ENCODE measurements at places on chromosomes 5 and 9.
A peak's percentile ranks its signal among the peaks of the same experiment; 100 is the strongest.

DNA sequence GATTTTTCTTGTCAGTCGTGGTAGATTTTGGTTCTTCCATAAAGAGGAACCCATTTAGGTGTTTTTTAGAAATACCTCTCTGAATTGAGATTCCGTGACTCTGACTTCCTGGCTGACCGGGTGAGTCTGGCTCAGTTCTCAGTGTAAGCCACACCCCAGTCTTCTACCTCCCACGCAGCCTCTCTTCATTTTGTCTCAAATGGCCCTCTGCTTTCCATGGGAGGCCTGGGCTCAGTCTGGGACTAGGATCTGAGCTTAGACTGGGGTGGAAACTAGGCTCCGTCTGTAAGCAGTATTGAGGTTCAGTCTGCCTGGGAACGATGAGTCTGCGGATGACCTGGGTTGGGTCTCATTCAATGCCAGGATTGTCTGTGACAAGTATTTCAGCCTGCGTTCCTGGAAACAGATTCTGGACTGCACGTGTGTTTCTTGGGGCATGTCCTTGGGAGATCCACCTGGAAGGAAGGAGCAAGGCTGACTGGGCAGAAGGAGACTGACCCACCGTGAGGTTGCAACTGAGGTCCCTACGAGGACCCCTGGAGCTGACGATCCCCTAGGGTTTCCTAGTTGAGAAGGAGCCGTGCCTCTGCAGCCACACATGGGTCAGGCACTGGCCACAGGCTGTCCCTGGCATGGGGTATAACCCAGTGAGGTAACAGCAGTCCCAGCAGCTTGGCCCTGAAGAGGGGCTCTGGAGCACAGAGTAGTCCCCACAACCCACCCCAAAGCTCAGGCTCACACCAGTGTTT is 12.4 kb upstream of the CRB2 start:
- DNase-seq = no peak

DNA sequence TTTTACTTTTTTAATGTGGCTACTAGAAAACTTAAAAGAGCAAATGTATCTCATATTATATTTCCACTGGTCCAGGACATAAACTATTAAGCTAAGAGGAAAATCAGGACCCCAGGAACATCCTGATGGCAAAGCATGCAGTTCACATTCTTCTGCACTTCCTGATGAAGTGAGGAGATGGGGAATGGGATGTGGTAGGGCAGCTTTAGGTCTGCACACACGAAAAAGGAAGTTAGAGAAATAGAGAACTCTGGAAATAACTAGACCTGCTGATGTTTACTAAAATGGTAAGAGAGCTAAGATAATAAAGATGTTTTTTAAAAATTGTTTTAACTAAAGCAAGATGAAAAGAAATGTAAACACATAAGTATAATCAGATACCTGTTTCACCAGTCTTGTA is 39.7 kb upstream of the NIPBL start:
- DNase-seq = no peak

DNA sequence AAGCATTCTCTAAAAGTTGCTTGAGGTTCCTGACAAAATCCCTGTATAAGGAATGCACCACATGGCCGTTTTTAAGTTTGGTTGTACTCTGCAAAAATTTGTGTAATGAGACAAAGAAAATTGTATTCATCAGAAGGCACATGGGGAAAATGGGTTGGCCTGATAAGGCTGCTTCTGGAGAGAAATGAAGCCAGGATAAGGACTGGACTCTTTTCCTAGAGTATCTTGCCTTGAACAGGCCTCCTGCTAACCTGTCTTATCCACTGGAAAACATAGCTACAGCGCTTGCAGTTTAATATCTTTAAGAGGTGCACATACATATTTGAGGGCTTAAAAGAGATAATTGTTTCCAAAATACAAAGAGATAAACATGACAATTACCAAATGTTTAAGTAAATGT is 41.4 kb upstream of the IFNK start:
- DNase-seq = no peak

GRCh38 chr5:74892921-74893320 is 26.7 kb upstream of the FAM169A start:
- DNase-seq = no peak

- no peak for DNase-seq
Measured at GRCh38 chr9:92632641-92633040, 37.3 kb downstream of the IPPK start.

- no peak for DNase-seq
Measured at GRCh38 chr5:2141254-2142000, 258.7 kb upstream of the IRX4 start.

DNA sequence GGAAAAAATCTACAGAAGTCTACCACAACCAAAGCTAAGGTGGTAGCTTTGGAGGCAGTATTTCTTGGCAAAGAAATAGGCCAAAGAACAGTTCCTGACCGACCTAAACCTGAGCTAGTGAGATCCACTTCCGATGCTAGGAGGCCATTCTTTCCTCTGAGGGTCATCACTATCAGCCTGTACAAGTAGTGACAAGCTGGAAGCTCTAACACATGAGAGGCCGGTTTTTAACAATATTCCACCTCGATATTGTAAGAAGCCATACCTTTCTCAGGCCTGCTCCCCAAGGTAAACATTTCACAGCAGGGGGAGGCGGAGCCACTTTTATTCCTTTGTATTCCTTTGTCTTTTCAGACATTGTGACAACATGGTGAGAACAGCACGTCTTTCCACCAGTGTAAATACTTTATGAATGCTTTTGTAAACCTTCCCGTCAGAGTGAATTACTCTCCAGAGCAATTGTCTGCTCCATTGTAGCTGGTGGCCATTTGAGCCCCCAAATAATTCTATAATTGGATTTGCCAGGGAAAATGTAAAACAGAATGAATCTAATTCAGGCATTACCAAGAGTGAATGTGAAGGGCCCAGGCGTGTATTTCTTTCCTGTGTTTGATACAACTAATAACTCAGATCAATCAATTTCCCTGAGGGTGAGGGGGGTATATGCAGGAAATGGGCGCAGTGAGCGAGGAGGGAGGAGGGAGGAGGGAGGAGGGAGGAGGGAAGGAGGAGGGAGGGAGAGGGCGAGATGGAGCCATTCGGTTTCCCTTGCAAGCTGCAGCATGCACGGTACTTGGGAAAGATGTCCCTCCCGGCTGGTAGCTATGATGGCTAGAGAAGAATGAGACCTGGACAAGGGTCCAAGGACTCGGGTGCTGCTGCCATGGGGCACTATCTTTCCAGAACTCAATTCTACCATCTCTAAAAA is 166.6 kb downstream of the CDK5RAP2 start:
- DNase-seq = peak; percentile 96

DNA sequence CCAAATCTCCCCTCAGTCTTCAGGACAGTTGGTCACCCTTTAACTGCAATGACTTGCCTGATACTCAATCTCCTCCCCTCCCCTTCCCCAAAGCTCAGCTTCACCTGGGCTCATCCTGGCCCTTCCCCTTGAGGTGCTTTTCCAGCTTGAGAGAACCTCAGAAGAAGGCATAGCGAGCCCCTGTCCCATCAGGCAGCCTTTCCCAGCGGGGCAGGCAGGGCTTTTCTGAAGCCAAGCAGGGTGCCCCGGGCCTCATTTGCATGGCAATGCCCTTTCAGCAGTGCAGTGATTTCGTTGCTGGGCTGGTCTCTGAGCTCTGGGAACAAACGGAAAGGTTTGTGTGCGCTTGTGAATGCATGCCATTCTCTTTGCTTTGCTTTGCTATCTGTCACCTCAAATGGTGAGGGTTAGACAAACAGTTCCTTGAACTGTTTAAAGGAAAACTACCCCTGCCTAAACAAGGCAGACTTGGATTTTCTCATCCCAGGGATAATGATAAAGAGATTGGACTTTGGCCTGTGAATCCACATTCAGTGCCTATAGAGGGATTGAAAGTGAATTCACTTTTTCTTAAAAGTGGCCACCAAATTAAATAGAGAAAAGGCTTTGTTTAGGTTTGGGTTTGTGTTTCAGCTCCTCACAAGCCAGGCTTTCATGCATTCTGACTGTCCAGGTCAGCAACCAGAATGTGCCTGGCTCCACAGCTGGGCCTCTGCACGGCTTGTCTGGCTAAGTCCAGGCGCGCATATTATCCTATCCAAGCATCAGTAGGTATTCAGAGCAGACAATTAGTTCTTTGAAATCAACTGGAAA is 165.3 kb downstream of the ZNF608 start:
- DNase-seq = no peak

- DNase-seq = no peak
Measured at GRCh38 chr5:11955331-11955730, 51.1 kb upstream of the CTNND2 start.

Measured in COR-L47 (cell line).